ENCODE measurements at places on chromosomes 4 and X. TPM values are rescaled to one million over a fixed set of nuclear protein-coding genes. Genes with fewer than 3 reads are reported as not detected.

DNA sequence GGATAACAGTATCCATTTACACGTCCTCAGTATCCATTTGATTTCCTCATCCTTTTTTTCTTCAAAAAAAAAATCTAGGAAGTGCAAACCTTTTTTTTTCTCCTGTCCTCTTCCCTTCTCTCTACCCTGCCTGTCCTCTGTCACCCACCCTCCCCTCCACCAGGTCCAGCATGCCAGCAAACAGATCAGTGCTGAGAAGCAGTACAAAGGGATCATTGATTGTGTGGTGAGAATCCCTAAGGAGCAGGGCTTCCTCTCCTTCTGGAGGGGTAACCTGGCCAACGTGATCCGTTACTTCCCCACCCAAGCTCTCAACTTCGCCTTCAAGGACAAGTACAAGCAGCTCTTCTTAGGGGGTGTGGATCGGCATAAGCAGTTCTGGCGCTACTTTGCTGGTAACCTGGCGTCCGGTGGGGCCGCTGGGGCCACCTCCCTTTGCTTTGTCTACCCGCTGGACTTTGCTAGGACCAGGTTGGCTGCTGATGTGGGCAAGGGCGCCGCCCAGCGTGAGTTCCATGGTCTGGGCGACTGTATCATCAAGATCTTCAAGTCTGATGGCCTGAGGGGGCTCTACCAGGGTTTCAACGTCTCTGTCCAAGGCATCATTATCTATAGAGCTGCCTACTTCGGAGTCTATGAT lies 1.7 kb downstream of the SLC25A4 start:
- no peak for DNase-seq

GRCh38 chrX:54950730-54951375 lies 30.2 kb downstream of the TRO start:
- DNase-seq = no peak

GRCh38 chr4:160175064-160175643 lies 1072.3 kb downstream of the RAPGEF2 start:
- DNase-seq = no peak

DNA sequence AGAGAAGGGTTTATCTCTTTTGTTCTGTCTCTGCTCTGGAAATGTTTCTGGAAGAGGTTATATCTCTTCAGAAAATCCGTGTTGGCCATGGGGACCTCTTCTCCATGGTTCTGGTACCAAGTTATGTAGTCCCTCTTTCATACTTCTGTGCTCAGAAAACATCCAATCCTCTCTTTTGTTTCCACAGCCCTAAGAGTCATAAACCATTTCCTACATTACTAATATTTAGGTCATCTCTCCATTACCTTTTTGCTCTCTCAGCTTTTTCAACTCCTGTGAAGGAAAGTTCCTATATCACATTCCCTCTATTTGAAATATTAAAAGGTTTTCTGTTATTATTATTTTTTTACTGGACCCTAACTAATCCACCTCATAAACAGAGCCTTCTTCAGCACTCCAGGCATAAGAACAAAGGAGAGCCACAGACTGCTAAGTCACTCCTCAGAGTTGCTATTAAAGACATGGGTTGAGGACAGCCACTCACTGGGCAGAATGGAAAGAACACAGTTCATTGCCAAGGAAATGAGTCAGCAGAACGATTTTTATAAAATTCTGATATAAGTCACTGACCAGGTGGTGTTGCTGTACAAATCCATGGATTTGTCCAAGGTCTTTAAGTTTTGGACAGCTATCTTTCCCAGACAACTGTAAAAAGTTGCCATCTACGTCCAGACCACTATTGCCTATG lies 122.4 kb upstream of the NPY2R start:
- no peak for DNase-seq

Gene ZNF141
- 34.5 TPM for total RNA-seq

- DNase-seq = no peak
Observed at GRCh38 chr4:14864365-14865030, 137.8 kb upstream of the CPEB2 start.

DNA sequence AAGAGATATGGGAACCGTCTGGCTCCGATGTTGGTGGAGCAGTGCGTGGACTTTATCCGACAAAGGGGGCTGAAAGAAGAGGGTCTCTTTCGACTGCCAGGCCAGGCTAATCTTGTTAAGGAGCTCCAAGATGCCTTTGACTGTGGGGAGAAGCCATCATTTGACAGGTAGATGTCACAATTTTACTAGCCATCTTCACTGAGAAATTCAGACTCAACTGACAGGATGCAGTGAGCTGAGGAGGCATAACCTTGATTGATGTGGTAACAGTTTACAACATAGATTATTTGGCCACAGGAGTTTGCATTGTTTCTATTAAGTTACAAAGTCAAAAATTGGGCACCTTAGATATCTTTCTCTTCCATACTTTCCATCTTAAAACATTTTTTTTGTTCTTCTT lies 417.7 kb downstream of the MAPK10 start:
- no peak for DNase-seq

GRCh38 chr4:66000510-66001117 lies 330.3 kb upstream of the EPHA5 start:
- no peak for DNase-seq

DNA sequence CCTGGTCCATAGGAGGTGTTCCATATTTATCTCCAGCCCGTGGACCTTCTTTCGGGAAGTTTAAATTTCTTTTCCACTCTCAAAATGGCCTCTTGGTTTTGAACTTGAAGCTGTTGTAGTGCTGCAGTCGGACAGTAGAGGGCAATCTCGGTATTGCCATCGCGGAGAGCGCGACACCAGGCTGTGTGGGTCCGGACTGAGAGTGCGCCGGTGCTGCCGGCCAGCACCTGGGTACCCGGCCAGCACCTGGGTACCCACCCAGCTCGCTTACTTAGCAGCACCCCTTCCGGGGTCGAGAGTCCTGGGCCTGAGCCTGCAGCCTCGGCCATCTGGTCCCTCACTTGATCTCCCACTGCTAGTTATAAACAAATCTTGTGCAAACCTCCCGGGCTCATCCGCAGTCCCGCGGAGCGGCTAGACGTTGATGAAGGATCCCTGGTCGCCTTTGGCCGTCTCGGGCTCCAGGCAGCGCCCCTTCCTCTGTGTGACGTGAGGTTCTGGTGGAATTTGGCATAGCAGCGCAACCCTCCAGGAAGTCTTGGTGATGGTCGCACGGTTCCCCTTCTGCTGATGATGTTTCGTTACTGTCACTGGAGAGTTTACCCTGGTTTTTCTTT lies 18.0 kb downstream of the FAM9A start:
- no peak for DNase-seq
